ENCODE measurements at places on chromosomes 2 and 18. TPM values are rescaled to one million over a fixed set of nuclear protein-coding genes. Genes with fewer than 3 reads are reported as not detected.

DNA sequence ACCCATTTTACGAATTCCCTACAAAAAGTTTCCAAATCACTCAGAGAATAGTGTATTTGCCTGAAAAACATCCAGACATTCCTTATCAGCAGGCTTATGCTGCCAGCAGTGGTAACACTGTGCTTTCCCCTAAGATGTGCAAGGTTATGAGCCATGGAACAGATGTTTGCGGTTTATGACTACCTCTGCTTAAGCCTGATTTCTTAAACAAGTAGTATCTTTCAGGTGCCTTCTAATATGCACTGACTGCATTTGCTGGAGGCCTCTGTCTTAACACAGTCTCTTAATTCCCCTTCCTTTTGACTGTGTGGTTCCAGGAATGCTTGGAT is 54.8 kb downstream of the CDC42EP3 start:
- DNase-seq = no peak

DNA sequence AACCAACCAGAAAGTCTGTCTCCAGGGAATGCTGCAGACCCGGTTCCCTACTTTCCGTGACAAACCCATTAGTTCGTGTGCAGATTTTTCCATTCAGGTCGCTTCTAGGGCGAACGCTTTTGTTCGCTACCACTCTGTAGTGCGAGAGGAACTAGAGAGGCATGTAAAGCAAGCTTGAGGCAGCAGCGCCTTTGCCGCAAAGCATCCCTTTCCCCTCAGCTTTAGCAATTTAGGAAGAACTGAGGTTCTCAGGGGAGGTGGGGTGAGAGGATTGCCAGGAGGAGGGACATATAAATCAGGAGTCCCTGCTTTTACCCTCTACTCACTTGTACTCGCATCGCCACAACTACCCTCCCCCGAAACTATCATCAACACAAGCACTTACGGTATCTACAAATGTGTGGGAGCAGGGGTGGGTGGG is 748 bp upstream of the ZNF804A start:
- no peak for DNase-seq

The UGT1A5 gene
- not detected for total RNA-seq

DNA sequence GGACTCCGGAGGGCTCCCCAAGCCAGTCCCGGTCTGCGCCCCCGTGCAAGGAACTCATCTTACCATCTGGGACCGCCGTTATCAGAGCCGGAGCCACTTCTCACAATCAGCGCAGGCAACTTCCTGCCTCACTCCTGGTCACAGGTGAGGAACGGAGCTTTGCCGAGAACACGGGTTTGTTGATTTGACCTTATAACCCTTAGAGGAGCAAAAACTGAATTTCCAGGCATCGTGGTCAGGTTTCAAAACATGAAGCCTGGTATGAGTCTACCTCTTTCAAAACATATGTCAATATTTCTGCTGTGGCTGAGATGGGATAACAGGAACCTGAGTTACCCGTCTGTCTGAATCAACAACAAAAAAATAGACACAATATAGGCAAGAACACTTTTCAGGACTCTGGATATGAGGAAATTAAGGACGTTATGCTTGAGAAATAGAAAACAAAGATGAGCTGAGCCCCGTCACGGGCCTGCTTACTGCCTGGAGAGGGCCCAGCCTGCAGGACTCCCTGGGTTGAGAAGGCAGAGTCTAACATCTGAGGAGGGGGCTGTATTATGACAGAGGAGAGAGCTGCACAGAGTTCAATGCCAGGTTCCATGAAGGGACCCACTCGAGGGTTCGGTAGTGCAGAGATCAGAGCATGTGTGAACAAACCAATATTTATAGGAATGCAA is 148.7 kb downstream of the NDUFA10 start:
- no peak for DNase-seq

The VWC2L gene
- not detected for total RNA-seq

- DNase-seq = no peak
These were observed 1088.8 kb downstream of the RPIA start for GRCh38 chr2:89780318-89780717.

The SUCLG1 gene
- 136 TPM for total RNA-seq

The TDRD15 gene
- not detected for total RNA-seq

DNA sequence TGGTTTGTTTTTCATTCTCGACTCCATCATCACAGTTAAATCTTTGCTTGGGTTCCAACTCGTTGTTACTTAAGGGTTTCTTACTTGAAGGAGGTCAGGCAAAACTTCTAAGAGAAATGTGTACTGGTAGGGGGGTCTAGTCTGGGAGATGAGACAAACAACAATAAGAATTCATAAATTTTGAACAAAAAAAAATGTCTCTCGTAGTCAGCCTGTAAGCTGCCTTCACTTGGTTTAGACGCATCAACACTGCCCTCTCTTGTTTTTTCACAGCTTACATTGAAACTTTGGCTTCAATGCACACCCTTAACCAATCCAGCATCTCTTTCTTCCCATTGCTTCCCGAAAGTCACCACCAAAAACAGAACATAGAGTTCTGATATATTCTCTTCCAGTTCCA is 576.4 kb upstream of the PIK3C3 start:
- no peak for DNase-seq

GRCh38 chr2:168396131-168396530 is 59.9 kb upstream of the CERS6 start:
- no peak for DNase-seq

The IL37 gene
- not detected for total RNA-seq

DNA sequence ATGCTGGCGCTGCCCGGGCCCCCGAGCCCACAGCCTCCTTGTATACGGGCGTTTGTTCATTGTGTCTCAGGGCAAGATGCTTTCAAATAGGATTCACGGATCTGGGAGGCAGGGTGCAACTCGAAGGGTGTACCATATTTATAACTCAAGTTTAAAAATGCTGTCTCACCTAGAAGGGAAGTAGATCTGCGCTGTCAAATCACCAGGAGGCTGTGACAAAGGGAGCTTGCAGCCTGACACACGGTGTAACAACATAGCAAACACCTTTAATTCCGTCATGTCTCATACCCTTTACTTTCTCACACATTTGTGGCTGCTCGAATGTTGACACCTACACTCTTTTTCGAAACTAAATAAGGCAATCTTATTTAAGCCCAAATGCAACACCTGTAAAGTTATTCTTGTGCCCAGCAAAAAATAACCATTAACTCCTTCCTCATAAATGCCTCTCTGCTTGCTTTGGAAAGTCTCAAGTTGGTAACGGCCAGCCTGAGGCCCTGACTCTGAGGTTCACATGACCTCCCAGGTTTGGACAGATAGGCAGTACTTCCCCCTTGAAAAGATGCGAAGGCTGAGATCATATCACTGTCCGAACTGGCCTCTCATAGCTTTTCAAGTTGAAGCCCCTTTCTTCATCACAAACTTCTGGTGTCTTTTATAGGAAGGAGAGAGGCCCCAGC is 11.6 kb downstream of the ZEB2 start:
- no peak for DNase-seq

Measured in omental fat pad (tissue), 4 donors.